ENCODE measurements at places on chromosomes 5 and 9.

DNA sequence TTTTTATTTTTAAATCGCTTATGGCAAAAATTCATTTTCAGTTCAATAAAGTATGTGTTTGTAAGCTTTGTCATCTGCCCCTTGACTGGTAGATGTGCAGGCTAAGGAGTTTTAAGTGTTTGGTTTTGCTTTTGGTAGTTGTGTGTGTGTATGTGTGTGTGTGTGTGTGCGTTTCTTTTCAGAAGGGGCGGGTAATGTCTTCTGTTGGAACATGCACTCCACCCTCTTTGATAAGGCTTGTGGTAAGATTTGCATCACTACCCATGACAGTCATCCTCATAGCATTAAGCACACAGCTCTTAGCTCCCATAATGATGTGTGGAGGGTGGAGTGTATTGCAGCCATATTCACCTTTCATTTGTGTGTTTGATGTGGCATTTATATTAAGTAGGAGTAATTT lies 92.1 kb upstream of the FSD1L start:
- no peak for DNase-seq

DNA sequence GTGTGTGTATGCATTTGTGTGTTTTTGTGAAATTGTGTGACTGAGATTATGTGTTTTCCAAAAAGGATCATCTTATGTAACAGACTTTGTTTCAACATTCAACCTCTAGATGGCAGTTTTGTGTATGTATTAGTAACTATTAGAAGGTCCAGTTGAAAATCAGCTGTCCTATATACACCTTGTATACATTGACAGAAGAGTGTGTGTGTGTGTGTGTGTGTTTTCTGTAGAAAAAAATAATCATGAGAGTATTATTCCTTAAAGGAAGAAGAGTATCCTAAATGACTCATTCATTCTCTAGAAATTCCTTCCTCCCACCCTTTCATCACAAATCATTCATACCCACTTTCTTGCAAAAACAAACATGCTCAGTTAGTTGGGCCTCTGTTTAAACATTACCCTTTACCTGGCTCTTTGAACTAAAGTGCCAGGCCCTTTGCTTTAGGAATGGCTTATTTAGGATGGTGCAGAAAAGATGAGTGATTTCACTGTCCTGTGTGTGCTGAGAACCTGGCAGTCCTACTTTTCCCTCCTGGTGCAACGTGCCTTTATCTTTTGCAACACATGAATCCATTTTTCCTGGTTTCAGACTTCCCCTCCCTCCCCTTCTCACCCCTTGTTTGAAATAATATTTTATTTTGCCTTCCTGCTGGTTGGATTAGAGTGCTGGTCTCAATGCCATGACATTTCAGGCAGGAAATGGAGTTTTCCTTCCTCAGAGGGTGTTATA lies 152.2 kb downstream of the ARHGAP26 start:
- DNase-seq, result no peak

- no peak for DNase-seq
Measured at GRCh38 chr9:107260437-107261081, 22.5 kb upstream of the RAD23B start.

DNA sequence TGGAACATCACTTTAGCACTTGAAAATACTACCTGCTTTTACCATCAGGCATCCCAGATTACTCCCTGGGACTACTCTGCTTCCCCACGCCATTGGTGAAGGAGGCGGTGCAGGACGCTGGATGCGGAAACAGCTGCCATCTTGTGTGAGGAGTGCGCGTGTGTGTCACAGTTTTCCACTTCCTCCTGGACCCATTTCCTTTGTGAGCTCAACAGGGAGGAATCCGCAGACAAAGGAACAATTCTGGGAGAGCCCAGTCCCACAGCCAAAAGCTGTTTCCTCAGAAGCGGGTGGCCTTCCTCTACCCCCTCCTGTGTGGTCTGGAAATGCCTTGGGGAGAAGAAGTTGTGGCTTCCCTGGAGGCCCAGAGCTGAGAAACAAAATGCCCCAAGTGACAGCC lies 16.8 kb downstream of the AFAP1L1 start:
- no peak for DNase-seq

- DNase-seq, result no peak
Measured at GRCh38 chr9:98793031-98793430, 3.3 kb downstream of the ANKS6 start.

- no peak for DNase-seq
Measured at GRCh38 chr9:112921549-112921948, 30.9 kb upstream of the SLC46A2 start.

GRCh38 chr5:18010053-18010452 lies 375.8 kb downstream of the TAF11L14 start:
- no peak for DNase-seq

GRCh38 chr9:17600962-17601593 lies 22.2 kb downstream of the SH3GL2 start:
- no peak for DNase-seq

DNA sequence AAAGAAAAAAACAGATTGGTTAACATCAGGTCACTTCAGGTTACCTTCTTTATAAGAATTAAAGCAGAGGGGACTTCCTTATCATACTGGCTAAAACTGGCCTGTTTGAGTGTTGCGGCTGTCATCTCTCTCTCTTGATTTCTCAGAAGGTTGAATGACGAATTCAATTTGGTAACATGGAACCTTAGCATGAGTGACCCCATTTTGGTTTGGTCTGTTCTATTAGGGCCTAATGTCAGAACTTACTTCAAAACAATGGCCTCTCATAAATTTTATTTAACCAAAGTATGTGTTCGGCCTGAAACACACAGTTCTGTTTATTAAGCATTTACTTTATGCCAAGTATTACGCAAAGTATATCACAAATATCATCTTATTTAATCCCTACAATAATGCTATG lies 147.5 kb downstream of the CAAP1 start:
- DNase-seq, result no peak

DNA sequence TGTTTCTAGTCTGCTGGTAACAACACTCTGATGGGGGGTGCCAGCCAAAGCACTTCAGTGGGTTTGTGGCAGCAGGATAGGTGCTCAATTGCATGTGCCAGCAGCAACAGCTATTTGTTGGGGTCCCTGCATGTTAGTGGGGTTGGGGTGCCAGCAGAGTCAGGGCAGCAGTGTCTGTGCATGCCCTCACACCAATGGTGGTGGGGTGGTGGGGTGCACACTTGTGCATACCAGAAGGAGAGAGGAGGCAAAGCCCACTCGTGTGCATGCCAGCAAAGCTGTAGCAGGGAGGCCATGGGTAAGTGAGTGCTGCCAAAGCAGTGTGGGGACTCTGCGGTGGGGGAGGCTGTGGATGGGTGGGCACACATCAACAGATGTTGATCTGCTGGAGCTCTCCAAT lies 232.2 kb downstream of the GABRG2 start:
- DNase-seq, result no peak

DNA sequence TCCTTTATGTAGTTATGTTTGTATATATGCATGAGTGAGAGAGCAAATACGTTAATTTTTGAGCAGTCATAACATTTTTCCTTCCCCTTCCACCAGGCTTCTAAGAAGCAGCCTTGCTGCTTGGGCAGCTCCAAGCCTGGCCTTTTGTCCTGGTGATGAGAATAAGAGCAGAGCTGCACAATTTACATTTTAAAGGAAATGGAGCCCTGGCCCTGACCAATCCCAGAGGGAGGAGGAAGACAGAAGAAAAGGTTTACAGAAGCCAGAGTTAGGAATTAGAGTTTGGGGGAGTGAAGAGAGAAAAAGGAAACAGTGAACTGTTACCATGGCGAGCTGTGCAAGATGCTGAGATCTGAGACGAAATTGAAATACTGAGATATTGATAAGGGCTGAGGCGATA lies 25.3 kb upstream of the EFNA5 start:
- no peak for DNase-seq

GRCh38 chr5:157222506-157223230 lies 42.0 kb downstream of the ITK start:
- DNase-seq, result no peak

DNA sequence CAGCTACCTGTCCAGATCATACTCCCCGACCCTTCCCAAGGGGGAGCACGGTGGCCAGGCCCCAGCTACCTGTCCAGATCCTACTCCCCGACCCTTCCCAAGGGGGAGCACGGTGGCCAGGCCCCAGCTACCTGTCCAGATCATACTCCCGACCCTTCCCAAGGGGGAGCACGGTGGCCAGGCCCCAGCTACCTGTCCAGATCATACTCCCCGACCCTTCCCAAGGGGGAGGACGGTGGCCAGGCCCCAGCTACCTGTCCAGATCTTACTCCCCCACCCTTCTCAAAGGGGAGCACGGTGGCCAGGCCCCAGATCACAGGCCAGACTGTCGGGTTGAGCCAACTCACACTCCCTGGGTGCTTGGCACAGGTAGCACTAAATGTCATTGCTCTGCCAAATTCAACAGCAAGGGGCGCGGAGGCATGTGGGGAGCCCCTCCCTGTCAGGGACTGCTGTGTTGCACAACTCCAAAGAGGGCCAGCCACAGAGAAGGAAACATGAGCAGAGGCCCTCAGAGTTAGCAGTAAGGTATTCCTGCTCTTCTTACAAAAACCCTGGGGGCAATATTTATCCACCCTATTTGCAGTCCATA lies 136.9 kb downstream of the OLFM1 start:
- DNase-seq, result no peak

DNA sequence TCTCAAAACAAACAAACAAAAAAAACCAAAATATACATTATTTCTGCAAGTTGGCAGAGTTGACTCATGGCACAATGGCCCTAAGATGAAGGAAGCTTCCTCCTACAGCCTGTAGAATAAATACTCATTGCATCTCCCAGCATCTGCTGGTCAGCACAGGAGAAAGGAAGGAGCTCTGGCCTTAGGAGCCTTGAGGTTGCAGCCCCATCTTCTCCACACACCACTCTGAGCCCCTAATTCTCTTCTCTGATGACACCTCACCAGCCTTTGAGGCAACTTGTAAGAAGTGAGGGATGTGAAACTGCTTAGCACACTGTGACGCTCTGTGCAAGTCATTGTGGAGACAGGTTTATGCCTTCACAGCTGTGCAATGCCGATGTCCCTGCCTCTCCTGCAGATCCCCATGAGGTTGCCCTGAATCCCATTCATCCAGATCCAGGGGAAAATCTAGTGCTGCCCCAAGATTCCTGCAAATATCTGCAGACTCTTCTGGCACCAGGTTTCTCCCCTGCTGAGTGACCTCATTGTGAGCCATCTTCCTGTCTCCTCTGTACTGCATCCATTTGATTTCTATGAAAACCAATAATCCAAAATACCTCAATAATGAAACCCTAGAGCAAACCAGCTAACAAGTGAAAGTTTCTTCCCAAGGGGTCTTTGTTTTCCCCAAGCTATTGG lies 65.3 kb upstream of the TGFBR1 start:
- no peak for DNase-seq

DNA sequence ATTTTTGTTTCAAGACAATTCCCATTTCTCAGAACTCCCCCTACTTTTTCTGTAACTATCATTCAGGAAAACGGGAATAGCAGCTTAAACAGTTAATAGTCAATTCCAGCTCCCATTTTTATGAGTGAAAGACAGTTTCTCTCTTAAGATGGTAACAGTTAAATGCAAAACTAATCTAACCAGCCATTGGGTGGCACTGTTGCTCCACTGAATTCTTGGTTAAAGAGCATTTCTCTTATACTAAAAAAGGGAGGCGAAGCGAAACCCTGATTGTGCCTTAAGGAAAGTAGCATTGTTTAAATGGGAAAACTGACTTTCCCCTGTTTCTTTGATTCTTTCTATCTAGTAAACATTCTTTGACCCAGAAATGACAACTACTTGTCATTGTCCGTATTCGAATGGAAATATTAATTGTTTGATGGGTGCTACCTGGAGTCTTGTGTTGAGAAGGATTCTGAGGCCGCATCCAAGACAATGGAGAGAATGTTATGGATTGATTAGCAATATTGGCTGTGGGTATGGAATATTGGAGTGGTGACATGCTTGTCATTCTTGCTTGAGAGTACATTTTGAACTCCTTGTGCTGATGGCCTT lies 507.8 kb downstream of the MAT2B start:
- peak; percentile 7 for DNase-seq

DNA sequence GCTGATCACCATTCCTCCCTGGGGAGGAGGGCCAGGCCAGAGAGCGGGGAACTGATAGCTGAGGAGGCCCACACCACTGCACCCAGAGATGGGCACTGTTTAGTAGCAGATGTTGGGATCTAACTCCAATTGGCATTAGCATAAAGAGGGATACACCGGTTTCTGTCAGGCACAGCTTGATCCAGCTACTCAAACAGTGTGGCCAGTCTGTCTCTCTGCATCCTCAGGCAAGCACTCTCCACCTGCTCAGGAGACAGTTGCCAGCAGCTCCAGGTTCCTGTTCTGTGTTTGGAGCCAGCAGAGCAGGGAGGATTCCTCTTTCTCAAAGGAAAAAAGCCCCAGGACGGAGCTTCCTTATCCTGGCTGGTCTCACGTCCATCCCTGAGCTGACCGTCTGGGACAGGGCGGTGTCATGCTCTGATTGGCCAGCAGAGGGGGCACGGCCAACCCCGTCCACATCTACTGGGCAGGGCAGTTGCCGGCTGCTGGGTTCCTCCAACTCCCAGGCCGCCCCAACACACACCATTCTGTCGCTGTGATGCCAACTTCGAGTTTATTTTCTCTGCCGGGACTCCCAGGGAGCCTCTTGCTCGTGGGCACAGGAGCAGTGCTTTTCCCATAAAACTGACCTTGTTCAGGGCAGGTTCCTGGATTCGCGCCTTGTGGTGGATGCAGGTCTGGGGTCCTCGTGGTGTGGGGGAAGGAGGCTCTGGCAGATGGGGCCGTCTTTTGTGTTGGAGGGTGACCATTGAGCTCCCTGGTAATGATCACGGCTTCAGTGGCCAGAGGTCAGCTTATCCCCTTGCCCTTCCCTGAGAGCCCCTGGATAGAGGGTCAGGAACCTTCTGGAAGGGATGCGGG lies 47.9 kb downstream of the COL5A1 start:
- DNase-seq, result no peak

DNA sequence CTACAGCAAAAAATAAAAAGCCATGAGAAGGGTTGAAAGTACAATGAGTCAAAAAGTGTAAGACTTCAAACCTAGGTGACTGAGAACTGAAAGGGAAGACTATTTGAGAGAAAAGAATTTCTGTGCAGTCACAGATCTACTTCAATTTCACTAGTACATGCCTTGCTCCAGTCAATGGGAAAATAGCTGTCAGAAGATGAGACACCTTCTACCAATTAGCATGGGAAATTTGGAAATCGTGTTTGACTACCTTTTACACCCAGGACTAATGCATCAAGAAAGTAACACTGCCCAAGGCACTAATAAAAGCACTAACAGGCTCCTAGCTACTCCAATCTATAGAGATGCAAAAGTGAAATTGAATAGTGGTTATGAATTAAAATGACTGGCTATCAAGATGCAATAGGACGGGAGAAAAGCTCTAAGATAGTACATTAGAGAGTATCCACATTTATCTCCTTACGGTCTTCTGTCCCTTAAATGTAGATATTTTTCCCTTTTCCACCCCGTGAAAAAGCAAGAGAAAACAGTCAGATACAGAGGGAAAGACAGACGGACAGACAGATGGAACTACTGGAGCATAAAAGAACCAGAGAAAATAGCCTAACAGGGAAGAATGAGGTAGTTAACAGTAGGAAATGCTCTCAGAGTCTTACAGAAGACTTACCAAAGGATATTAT lies 15.2 kb downstream of the ERP44 start:
- no peak for DNase-seq

DNA sequence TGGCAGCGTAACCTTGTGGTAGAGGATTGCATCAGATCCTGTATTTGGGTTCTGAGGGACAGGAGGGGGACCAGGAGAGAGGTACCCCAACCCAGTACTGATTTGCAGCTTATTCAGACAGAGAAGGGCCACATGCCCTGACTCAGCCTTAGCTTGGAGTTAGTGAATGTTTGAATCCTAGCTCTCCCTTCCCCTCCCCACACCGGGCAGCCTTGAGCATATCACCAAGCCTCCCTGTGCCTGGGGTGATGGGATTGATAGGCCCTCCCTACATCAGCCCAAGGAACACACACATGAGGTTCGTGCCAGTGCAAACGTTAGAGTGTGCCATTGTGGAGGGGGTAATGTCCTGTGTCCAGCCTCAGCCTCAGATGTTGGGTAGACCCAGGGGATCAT lies 71.9 kb downstream of the AMBP start:
- no peak for DNase-seq
